LHCN-M2 (cell line): ENCODE measurements at places on chromosomes 6 and 20. TPM values are rescaled to one million over a fixed set of nuclear protein-coding genes. Genes with fewer than 3 reads are reported as not detected.

DNA sequence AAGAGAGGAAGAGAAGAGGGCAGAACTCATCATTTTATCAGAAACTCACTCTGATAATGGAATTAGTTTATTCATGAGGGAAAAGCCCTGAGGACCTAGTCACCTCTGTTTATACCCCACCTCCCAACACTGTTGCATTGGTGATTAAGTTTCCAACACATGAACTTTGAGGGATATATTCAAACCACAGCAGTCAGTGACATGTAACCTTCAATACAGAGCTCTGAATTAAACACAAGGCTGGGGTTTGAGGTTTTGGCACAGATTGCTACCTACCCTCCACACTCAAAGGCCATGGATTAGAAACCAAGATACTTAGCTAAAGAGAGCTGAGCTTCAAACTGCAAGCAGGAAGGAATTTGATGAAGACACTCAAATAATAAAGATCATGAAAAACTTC, 48.5 kb upstream of the MOCS1 start:
- no peak for DNase-seq

GRCh38 chr6:70575899-70576495, 9.3 kb downstream of the SDHAF4 start:
- DNase-seq: no peak

GRCh38 chr6:52328729-52329128, 33.2 kb upstream of the PAQR8 start:
- DNase-seq: no peak

GRCh38 chr6:8731874-8732273, 296.5 kb upstream of the SLC35B3 start:
- no peak for DNase-seq

DNA sequence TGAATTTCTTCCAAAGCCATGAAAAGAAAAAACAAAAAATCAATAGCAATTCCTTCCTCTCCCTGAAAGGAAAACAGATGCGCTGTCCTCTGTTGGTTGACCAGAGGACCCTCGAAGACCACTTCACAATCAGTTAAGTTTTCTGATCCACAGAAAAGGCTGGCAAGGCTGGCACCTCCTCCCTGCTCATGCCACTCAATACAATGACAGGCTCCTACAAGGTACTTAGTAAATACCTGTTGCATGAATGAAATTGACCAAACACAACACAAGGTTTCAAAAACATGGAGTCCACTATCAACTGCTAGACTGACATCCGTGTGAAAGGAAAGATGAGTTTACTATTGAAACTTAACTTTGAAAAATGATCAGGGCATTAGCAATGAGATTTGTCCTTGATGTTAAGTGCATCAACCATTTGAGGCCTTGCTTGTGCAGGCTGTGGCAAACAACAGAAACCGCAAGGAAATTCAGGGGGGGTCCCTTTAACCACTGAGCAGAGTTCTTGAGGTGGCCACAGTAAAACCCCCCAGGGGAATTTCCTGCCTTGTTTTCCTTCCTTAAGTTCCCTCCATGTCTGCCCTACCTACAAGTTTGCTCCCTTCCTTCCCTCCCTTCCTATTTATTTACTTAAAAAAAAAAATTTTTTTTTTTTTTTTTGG, 27.9 kb upstream of the RTF2 start:
- DNase-seq: peak; percentile 51

DNA sequence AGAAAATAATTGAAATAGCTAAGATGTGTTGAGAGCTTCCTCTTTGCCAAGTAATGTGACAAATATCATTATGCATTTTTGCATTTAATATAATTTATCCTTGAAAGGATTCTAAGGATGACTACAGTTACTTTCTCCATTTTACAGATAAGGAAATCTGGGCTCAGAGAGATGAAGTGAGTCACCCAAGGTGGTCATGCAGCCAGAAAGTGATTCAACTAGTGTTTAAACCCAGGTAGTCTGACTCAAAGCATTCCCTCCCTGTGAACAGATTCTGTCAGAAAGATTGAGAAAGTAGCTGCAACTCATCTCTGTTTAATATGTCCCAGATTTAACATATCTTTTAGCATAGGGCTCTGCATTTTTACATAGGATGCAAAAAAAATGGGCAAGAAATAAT, 28.1 kb downstream of the NRSN1 start:
- DNase-seq: no peak

DNA sequence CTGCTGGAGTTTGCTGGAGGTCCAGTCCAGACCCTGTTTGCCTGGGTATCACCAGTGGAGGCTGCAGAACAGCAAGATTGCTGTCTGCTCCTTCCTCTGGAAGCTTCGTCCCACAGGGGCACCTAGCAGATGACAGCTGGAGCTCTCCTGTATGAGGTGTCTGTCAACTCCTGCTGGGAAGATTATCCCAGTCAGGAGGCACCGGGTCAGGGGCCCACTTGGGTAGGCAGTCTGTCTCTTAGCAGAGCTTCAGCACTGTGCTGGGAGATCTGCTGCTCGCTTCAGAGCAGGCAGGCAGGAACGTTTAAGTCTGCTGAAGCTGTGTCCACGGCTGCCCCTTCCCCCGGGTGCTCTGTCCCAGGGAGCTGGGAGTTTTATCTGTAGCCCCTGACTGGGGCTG, 96.8 kb upstream of the SLC35F1 start:
- no peak for DNase-seq

DNA sequence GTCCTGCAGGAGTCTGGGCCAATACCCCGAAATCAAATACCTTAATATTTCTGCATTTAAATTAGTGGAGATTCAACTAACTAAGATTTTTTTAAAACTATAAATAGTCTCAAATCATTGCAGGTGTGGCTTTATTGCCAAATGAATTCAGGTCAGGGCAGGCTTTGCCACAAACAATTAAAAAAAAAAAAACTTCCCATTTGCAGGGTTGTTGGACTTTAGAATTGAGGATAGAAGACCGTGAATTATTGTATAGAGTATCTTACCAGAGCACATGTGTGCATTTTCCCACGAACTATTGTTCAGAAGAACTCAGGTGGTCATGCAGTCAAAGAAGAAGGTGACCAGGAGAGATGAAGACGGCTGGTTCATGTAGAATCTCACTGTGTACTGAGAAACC, 6.6 kb upstream of the PLEKHG1 start:
- DNase-seq: no peak

DNA sequence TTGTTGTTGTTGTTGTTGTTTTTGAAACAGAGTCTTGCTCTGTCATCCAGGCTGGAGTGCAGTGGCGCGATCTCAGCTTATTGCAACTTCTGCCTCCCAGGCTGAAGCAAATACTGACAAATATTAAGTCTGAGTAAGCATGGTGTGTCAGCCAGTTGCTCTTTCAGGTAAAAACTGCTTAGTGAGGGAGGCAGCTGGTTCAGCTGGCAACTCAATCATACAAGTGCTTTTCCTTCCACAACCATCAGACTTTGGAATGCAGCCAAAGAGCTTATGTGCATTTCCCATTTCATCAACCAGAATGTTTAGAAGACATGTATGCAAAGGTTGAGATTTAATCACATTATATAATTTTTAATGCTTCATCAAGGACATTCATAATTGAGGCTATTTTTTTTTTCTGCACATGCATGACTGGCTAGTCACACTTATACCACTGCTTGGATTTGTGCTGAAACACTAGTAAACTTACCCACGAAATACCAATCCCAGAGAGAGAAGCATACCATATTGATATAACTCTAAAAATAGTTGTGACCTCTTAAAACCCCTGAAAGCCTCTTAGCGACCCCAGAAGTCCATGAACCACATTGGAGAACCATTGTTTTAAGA, 56.0 kb downstream of the CLIC5 start:
- DNase-seq: peak; percentile 82

DNA sequence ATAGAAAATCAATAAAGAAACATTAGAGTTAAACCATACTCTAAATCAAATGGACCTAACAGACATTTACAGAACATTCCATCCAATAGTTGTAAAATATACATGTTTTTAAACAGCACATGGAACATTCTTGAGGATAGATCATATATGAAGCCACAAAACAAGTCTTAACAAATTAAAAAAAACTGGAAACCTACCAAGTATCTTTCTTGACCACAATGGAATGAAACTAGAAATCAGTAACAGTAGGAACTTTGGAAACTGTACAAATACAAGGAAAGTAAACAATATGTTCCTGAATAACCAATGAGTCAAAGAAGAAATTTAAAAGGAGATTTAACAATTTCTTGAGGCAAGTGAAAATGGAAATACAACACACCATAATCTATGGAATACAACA, 91.2 kb upstream of the GLP1R start:
- DNase-seq: no peak

- DNase-seq: no peak
These were observed 636.1 kb downstream of the KIF16B start for GRCh38 chr20:15937179-15937578.

DNA sequence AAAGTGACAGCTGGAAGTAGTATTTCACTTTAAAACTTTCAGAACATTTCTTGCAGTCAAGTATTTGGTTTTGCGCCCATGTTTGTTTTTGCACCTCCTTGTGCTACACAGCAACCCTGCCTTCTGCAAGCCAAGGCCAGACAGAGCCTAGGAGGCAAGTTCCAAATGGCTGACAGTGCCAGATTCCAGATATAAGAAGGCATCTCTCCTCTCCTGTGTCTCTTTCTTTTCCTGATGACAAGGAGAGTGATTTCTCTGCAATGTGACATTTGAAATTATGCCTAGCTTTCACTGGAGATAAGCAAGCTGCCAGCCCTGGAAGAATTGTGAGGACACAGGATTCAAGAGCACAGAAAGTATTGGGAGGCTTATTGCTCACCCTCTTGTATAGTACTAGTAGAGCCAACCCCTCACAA, 149.1 kb upstream of the TENT5A start:
- no peak for DNase-seq

DNA sequence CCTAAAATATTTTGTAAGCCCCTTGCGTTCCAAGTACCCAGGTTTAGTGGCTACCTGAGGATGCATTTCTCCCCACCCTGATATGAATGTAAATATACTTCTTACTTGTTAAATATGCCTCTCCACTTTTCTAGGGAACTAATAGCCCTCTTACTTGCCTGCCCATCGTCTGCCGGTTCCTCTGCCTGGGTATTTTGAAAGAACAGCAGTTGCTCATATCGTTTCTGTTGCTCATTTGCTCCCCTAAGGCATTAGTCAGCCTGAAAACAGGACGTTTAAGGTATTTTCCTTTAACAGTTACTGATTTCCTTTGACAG, 141.3 kb upstream of the CARMIL1 start:
- DNase-seq: no peak

DNA sequence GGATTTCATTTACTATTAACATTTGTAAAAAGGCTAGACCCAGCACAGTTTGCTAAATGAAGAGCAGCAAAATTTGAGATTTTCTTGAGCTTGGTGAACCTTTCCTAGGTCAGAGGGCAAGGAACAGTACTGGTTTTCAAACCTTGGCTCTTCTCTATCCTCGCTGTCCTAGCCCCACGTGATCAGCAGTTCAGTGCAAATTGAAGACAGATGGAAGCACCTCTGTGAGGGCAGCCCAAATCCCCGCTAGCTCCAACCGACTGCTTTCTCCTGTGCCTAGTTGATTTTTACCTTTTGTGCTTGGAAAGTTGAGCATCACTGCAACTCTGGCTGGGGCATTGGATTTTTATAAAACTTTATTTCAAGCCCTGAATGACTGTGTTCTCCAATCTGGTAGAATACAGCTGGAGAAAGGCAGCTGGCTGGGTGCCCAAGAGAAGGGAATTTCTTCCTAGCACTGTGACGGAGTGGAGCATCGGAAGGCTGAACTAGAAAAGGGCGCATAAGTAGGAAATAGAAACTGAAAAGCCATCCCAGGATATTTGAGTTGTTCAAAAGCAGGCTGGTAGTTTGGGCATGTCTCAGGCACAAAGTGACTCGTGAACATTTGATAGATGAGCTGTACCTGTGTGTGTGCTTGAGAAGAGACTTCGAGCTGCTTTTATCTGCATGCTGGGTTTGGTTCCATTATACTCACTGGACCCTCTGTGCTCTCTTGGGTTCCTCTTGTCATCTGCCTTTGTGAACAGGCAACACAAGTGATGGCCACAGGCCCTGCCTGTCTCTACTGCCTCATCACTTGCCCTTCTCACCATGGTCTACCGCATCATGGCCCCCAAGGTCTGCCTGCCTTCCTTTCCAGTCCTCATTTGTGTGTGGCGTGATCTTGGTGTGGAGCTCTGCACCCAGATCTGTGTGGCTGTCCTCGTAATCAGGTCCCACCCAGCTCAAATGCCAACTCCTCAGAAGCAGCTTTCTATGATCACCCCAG, 2.3 kb downstream of the RNF114 start:
- peak; percentile 9 for DNase-seq

- no peak for DNase-seq
These were observed 8.0 kb upstream of the NPBWR2 start for GRCh38 chr20:64115171-64115911.

DNA sequence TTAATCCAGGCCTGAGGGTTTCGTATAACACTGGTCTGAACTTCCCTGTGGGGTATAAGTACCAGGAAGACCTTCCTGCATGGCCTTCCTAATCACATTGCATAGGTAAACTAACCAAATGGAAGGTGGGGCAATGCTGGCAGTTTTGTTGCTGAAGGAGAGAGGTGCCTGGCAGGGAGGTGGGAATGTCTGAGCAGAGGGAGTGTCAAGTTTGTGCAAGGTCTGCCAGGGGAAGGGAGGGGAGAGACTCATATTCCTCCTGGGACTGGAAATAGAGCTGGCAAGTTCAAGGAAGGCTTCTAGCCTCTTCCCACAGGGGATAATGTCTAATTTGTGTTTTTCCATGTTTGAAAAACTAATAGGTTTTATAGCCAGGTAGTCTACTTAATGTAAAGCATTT, 70.6 kb downstream of the HDDC2 start:
- DNase-seq: no peak

GRCh38 chr20:43408848-43409576, 48.7 kb upstream of the SRSF6 start:
- peak; percentile 30 for DNase-seq

- DNase-seq: no peak
These were observed 1.6 kb upstream of the NCOA7 start for GRCh38 chr6:125789167-125789566.

- no peak for DNase-seq
These were observed 121.0 kb downstream of the PREX1 start for GRCh38 chr20:48706710-48707365.

- DNase-seq: no peak
These were observed 1301.6 kb downstream of the EPHA7 start for GRCh38 chr6:92117800-92118199.

DNA sequence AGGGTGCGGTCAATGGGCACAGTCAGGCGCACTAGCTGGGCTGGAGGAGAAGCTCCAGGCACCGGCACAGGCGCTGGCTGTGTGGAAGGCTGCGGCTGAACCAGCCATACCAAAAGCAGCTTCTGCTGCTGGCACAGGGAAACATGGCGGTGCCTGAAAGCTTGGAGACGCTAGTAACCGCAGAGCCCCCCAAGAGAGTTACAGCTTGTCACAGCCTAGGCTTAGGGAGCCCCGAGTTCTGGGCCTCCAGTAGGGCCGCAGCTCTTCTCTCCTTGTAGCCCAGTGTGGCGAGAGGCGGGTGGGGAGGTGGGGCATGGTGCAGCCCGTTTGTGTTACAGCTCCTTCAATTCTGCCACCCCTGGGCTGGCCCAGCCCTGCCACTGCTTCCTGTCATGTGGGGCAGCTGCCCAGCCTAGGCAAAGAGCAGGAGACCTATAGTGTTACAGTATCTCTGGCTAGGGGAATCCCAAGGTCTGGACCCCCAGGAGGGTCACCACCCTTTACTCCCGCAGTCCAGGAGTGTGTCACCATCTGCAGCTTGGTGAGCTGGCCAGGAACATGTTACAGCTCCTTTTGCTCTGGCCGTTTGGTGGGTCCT, 58.6 kb upstream of the MANEA start:
- DNase-seq: no peak

Gene SYNDIG1
- total RNA-seq: 0.06 and 0.11 TPM in 2 replicates

Gene KIAA0408
- 2.4 and 5.0 TPM in 2 replicates for total RNA-seq

Gene SLC22A3
- 0.06 TPM in 1 of 2 replicates, not detected in the other for total RNA-seq

Gene SLC22A7
- total RNA-seq: not detected in 2 replicates

Gene ID4
- not detected in 2 replicates for total RNA-seq

Gene GRM1
- total RNA-seq: under 0.01 and 0.06 TPM in 2 replicates

Gene TMEM217
- 0.40 and 0.51 TPM in 2 replicates for total RNA-seq

Gene TTLL9
- not detected in 2 replicates for total RNA-seq
